T-cell (primary cell): ENCODE measurements at places on chromosomes 3 and 15. TPM values are rescaled to one million over a fixed set of nuclear protein-coding genes. Genes with fewer than 3 reads are reported as not detected.

- no peak overlapping the region for H3K27ac ChIP-seq
- H3K27me3 ChIP-seq = peaks cover 20% of the 10 kb centered on the region
- no peaks in the 10 kb centered on the region for H3K4me1 ChIP-seq
Observed at GRCh38 chr15:78663703-78664102, 22.7 kb upstream of the CHRNB4 start.

DNA sequence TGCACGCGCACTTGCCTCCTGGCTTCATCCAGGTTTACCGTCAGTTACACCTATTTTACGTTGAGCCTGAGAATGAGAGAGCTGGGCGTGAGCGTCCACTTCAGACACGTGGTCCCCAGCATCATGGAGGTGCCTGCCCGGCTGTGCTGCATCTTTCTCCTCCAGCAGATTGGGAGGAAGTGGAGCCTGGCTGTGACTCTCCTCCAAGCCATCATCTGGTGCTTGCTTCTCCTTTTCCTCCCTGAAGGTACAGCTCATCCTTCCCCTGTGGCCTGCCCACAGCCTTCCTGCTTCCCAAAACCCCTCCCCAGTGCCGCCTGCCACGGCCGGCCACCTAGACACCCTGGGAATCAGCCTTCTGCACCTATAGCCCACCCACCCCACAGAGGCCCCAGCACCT is 31.6 kb downstream of the SLC22A14 start:
- no peak overlapping the region for H3K27ac ChIP-seq
- no peak for DNase-seq
- no peaks in the 10 kb centered on the region for H3K36me3 ChIP-seq
- no peak overlapping the region for H3K4me3 ChIP-seq
- no peaks in the 10 kb centered on the region for H3K4me1 ChIP-seq

ALDH1A3 gene
- total RNA-seq = not detected

GRCh38 chr15:89812011-89812846 is 2.4 kb downstream of the ANPEP start:
- H3K4me1 ChIP-seq = peaks cover 2% of the 10 kb centered on the region
- H3K27me3 ChIP-seq = peaks cover 51% of the 10 kb centered on the region
- H3K27ac ChIP-seq = no peak overlapping the region
- H3K4me3 ChIP-seq = no peak overlapping the region
- no peak for DNase-seq
- no peaks in the 10 kb centered on the region for H3K36me3 ChIP-seq

- H3K27me3 ChIP-seq = no peaks in the 10 kb centered on the region
- no peak for DNase-seq
- H3K36me3 ChIP-seq = no peaks in the 10 kb centered on the region
- no peak overlapping the region for H3K4me3 ChIP-seq
Observed at GRCh38 chr15:86802244-86802643, 722.6 kb downstream of the AGBL1 start.
